ENCODE measurements at places on chromosomes 7 and 10.

- DNase-seq = no peak
Measured at GRCh38 chr7:36747280-36748016, 23.2 kb upstream of the AOAH start.

- DNase-seq = no peak
Measured at GRCh38 chr10:3729397-3729976, 55.5 kb downstream of the KLF6 start.

DNA sequence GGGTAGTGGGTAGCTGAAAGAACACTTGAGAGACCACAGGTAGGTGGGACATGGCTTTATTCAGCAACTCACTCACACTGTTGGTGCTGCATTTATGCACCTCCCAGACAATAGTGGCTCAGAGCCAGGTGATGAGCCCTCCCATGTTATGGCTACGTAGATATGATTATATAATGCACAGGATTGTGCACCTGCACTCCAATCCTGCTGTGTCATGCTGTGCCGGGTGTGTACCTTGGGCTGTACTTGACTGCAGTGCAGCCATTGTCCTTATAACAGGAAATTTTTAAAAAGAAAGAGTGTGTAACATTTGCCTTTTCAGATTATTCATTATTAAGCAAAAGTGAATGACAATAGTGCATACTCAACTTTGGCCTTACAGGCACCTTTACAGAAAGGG is 366.1 kb upstream of the BMPER start:
- no peak for DNase-seq

- DNase-seq = no peak
Measured at GRCh38 chr7:129843978-129844840, 108.6 kb downstream of the UBE2H start.

- no peak for DNase-seq
Measured at GRCh38 chr7:88226886-88227516, 7.2 kb upstream of the SRI start.

Data from naive thymus-derived CD4-positive, alpha-beta T cell (primary cell).